ENCODE measurements at places on chromosomes 3 and 15.
A peak's percentile ranks its signal among the peaks of the same experiment; 100 is the strongest.

- DNase-seq = peak; percentile 85
These were observed 44.8 kb downstream of the CYP11A1 start for GRCh38 chr15:74322558-74323180.

DNA sequence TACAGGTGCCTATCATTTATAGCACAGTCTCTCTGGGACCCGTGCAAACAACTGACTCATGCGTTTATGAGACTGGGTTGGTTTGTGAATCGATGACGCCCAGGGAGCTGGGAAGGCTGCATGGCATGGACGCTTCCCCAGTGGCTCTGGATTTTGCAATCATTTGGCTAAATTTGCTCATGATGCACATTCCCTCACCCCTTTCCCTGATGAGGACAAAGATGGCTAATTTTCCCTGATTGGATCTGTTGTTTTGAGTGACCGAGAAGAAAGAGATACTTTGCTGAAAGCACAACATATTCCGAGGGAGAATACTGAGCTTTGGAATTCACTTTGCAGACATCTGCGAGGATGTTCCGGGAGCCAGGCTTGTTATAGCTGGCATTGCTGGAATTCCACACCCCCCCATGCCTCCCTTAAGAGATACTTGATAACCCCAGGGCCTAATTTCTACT, 51.1 kb downstream of the CGNL1 start:
- DNase-seq = peak; percentile 51

DNA sequence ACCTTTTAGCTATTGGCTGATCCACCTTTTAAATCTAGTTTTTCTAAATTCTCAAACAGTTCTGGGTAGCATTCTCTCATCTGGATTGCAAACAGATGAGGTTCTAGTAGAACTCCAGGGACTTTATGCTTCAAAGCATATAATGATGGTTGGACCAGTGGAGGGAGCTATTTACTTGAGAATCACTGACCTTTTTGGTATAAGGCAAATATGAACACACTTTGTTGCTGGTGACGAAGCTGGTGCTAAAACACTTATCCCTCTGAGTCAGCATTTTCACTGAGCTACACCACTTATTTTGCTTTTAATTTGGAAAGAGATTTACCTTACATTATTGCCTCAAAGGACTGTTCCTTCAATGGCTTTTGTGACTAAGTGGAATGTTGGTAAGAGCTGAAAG, 58.6 kb upstream of the SLITRK3 start:
- no peak for DNase-seq

- DNase-seq = peak; percentile 36
These were observed 985 bp downstream of the VPS13C start for GRCh38 chr15:62059108-62059815.

DNA sequence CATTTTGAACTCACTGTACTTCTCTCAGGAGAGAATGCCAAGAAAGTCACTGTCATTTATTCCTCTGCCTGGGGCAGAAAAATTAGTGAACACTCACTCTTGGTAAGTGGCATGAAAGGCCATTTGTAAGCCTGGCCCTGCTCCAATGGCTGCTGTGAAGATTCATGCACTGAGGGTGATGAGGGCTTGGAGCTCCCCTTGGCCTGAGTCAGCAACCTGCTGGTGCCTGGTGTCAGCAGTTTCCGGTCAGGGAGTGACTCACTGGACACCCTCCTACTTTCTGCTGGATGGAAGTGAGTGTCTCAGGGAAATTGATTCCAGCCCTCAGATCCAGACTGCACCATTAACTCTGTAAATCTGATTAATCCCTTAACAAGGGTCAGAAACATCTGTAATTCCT, 37.6 kb downstream of the TRA2B start:
- DNase-seq = peak; percentile 77

GRCh38 chr15:101844916-101845315, 32.9 kb downstream of the OR4F15 start:
- no peak for DNase-seq

DNA sequence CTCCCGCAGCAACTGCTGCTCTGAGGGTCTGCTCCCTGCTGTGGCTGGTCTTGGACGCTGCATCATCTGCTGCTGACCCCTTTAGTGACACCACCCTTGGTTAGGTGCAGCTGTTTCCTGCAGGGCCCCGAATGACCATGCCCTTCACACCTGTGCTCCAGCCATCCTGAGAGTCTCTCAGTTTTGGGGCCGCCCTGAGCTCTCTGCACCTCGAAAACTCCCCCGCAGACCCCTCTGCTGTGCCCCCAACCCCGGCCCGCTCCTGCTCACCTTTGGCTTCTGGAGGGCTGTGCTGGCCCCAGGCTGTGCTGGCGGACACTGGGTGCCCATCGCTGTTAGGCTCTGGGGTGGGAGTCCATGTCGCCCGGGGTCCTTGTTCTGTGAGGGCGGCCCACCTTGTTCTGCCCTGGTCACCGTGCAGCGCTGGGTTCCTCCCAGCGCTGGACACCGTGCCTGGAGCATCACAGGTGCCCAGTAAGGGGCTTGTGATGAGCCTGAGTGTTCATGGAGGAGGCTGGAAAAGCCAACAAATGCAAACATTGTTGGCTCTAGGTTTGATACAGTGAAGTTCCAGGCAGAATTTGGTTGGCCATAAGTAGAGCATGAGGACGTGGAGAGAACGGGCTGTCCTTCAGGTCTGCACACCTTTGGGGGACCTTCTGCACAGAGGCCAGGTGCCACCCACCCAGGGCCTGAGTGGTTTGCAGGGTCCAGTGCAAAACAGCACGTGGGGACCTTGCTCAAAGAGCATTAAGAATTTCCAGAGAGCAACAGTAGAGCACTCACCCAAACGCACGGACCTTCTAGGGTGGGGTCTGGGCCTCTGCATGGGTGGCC, 12.3 kb downstream of the ABTB1 start:
- DNase-seq = no peak

- no peak for DNase-seq
These were observed 32.2 kb upstream of the BCL6 start for GRCh38 chr3:187777331-187777941.

GRCh38 chr15:64842986-64843561, 1.4 kb downstream of the PLEKHO2 start:
- DNase-seq = no peak

DNA sequence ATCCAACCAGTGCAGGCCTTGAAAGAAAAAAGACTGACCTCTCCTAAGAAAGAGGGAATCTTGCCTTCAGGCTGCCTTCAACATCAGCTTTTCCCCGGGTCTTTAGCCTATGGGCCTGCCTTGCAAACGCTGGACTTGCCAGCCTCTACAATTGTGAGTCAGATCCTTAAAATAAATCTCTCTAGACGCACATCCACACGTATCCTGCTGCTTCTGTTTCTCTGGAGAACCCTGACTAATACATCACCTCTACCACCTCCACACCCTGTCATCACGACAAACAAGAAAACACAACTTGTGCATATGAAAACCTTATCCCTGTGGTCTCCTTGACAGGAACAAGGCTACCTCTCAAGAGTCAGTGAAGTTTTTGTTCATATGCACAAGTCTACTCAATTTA, 11.8 kb downstream of the CYFIP1 start:
- DNase-seq = peak; percentile 58

DNA sequence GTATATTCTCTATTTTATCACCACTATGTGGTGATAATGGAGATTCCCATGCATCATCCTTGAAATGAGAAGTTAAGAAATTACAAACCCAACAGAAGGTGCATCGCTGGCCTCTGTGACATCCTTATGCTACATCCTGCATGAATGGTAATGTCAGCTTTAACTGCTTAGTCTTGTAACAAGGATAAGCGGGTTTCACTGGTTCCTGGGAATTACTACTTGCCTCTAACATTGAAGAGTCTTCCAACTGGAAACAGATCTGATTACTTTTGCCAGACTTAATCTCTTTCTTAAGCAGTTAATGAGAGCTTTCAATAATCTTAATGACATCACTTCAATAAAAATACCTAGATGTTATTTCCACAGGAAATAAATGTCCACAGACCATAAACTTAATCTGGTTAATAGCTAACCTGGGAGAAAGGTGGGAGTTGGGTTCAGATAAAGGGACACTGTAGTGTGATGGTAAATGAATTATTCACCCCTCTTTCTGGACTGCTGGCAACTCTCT, 44.0 kb downstream of the FMN1 start:
- no peak for DNase-seq

- no peak for DNase-seq
These were observed 55.9 kb downstream of the DNASE1L3 start for GRCh38 chr3:58154626-58155449.

DNA sequence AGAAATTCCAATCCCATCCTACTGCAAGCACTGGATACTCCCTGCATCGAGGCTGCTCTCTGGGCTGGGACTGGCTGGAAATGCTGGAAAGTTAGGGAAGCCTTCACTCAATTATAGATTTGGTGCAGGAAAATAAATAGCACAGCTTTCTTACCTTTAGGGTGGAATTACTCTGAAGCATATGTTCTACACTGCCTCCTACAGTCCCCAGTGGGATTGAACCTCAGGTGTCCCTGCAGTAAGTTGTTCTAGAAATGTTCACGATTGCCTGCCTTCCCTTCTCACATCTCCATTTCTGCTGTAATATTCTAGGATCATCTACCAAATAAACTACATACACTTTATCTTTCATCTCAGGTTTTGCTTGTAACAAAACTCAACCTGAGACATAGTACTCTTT, 536.7 kb upstream of the LMCD1 start:
- DNase-seq = no peak

DNA sequence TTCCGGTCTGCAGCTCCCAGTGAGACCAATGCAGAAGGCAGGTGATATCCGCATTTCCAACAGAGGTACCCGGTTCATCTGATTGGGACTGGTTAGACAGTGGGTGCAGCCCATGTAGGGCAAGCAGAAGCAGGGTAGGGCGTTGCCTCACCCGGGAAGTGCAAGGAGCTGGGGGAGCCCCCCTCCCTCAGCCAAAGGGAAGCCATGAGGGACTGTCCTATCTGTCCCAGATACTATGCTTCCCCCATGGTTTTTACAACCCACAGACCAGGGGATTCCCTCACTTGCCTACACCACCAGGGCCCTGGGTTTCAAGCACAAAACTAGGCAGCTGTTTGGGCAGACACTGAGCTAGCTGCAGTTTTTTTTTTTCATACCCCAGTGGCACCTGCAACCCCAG, 71.8 kb downstream of the CPNE4 start:
- DNase-seq = no peak

GRCh38 chr3:14154895-14155440, 23.4 kb downstream of the XPC start:
- no peak for DNase-seq
